Caki2 (cell line): ENCODE measurements at places on chromosomes 1 and 21. TPM values are rescaled to one million over a fixed set of nuclear protein-coding genes. Genes with fewer than 3 reads are reported as not detected.
A peak's percentile ranks its signal among the peaks of the same experiment; 100 is the strongest.

The TCHH gene
- total RNA-seq, result not detected in 2 replicates

The INKA2 gene
- total RNA-seq, result 0.75 TPM in 1 of 2 replicates, not detected in the other

The SVBP gene
- 22.7 and 25.1 TPM in 2 replicates for total RNA-seq

The FCGR3A gene
- not detected in 2 replicates for total RNA-seq

The GPR153 gene
- 2.4 and 2.9 TPM in 2 replicates for total RNA-seq

The ANKRD35 gene
- total RNA-seq, result not detected in 2 replicates

GRCh38 chr1:167289075-167289442, 68.4 kb downstream of the POU2F1 start:
- no peak for DNase-seq

DNA sequence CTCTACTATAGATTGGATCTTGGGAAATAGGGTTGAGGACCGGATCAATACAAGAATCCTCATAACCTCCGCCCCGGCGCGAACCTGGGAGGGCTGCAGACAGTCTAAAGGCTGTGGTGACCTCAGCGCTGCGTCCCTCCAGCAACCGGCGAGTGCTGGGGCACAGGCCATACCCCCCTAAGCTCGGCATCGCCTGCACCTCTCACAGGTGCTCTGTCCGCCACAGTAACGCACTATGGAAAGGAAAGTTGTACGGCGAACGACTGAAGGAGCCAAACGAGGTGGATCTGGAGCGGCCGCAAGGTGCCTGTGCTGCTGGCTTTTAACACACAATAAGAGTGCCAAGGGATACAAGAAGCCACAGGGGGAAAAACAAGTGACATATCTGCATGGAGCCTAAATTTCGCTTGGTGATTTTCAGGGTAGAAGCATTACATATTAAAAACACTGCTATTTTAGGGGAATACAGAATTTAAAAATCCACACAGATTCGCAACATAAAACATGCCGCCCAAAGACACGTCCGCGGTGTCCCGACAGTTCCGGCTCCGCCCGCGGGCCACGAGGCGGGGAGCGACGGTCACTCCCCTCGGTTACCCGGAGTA, 1.4 kb upstream of the RBM15 start:
- no peak for DNase-seq

GRCh38 chr1:27862671-27863537, 9.4 kb upstream of the THEMIS2 start:
- DNase-seq, result peak; percentile 86

GRCh38 chr1:55716610-55717009, 501.4 kb upstream of the USP24 start:
- DNase-seq, result no peak

DNA sequence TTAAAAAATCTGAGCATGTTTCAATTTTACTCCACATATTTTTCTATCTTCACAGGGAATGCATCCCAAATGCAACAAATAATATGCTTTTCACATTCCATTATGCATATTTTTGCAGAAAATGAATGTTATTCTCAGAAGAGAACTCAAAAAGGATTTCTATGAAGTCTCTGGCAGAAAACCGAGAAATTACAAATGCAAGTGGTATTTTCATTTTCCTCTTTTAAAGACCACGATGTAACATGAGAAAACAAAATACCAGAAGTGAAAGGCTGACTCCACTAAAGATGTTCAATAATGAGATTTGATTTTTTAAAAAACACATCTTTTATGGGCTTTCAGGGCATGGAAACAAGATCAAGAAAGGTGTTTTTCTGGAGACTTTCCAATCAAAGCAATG, 5.0 kb upstream of the PDC start:
- no peak for DNase-seq

GRCh38 chr1:227131193-227131592, 187.1 kb downstream of the CDC42BPA start:
- peak; percentile 10 for DNase-seq

DNA sequence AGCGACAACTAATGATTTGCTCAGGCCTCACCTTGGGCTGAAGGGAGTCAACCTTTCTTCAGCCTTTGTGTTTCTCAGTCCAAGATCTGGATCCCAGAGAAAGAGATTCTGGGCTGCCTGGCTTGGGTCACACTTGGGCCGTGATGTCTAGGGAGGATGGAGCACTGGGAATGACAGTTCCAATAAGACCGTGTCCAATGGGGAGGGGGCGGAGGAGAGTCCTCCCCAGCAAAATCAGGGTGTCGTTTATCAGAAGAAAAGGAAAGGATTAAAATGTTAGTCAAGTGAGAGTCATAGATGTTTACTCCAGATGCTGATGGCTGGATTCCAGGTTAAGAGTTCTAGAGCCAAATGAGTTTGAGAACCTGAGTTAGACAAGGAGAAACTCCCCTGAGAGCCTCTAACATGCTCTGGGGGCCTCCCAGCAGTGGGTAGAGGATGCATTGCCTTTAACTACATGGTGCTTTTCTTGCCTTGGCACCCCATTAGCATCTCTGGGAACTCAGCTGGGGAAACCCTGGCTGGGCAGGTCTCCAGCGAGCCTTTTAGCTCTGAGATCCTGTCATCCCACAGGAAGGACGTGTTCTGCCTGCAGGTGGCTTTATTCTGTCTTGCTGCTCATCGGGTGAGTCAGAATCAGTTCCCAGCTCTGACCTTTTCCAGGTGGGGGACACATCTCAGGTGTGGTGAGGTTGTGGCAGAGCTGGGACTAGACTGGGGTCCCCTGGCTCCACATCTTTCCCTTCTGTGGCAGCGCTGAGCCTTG, 22.2 kb downstream of the NIPAL3 start:
- no peak for DNase-seq

DNA sequence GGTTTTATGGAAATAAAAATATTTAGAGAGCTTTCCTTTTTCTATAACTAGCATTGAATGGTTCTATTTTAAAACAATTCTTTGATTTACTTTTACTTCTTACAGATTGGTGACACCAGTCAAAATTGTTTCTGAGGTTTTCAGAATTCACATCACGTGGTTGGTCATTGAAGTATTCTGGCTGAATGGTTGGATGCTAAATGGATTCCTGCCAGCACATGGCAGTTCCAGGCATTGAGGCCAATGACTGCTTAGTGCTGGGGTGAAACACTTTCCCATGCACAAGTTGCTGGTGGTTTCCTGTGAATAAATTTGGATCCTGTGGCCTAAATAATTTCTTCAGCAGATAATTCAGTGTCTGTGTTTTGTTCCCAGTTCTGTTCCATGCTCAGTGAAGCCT, 20.6 kb downstream of the NCAM2 start:
- DNase-seq, result no peak
